ENCODE measurements at places on chromosomes 16 and 17.
A peak's percentile ranks its signal among the peaks of the same experiment; 100 is the strongest.

DNA sequence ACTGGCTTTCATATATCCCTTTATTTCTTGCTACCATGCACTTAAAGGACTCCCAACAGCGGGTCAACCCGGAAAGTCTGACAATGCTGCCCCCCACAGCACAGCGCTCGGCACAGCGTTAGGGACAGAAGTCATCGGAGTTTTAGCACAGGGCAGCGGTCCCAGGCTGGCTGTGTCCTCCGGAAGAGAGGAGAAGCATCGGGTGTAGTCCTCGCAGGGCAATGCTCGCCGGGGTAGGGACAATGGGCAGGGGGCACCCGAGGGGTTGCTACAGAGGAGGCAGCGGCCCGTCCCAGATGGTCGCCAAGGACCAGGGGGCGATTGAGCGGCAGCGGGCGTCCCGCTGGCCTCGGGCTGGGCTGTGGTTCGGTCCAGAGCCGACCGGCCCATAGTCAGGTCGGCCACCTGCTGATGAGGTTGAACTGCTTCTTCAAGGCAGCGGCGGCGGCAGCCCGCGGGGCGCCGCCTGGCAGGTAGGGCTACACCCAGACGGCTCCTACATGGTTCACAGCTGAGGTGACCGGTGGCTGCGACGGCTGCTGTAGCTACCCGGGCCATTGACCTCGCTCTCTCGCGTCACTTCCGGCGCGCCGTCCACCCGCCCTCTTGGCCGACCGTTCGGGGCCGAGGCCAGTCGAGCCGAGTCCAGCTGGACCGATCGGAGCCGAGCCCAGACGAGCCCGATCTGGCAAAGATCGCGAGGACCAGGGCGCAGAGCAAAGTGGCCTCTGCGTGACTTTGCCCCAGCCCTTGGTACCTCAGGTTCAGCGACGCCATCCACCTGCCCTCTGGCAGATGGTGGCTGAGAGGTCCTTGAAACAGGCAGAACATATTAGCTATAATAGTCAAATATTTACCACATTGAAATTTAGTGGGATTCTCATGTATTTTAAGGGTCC lies 4.7 kb upstream of the LCMT1 start:
- peak; percentile 71 for DNase-seq

DNA sequence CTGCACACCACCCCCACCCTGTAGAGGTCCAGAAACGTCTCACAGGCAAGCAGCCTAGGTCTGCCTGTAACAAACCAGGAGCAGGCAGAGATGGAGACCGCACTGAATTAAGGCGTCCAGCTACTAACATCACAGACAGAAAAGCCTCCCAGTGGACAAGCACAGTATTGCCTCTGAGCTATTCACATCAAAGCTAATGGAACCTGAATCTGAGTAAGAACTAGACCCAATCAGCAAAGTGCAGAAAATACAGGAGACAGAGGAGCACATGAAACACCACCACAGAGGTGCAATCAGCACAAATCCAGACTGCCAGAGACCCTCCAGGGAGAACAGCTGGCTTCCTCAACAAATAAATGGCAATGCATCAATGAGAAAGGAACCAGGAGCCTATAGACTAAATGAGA lies 22.2 kb upstream of the PEMT start:
- no peak for DNase-seq

GRCh38 chr17:16593356-16594102 lies 24.5 kb upstream of the ZNF287 start:
- no peak for DNase-seq

DNA sequence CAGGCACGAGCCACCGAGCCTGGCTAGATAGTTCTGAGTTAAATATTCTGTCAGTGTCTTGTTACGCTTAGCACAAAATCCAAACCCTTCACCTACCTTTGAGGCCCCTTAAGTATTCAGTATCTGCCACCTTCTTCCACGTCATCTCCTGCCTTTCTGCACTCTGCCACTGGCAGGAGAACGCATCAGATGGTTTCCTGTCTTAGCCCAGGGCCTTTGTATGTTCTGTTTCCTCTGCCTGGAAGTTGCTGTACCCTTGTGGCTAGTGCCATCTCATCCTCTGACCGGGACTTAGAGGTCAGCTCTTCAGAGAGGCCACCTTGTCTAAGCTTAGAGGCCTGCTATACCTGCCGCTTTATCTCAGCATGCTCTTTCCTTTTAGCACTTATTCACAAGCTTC lies 67.5 kb upstream of the LGALS9 start:
- no peak for DNase-seq

GRCh38 chr16:3720418-3720817 lies 3.1 kb upstream of the TRAP1 start:
- DNase-seq, result no peak

DNA sequence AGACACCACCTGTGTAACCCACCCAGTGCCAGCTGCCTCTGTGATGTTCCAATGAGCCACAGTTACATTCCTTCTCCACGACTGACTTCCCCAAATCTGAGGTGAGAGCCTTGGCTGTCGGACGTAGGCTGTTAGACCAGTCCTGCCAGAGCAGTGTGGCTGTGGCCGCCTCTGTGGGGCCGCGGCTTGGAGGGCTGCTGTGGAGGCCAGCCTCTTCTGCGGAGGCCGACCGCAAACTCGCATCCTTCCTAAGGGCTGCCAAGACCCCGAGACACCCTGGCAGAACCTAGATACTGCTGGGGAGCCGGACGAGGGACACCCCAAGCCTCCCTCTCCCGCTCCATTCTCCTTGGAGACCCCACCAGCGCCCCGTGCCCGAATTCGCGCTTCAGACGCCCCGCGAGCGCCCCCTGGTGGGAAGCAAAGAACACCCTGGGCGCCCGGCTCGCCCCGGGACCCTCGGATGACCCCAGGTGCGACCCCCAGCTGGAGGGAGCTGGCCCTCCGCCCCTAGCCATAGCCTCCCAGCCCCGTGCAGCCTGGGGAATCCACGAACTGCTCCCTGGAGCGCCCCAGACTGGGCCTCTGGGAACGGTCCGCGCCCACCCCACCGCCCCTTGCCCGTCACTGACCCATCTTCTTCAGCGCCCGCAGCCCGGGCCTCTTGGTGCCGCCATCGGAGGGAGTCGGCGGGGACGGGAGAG lies 547 bp downstream of the PLCD3 start:
- no peak for DNase-seq

DNA sequence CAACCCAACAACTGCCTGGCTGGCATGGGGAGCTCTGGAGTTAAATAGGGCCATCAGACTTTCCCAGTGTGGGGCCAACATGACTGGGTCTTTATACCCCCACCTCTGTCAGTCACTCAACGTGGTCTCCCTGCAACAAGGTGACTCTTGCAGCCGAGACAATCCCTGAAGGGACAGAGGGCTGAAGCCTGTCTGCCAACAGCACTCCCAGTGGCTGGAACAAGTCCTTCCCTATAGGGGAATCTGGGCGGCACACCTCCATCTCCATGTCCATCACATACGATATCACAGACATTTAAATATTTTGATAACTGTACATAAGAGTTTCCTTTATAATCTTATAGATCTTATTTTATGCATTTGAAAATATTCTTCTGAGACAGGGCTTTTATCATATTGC lies 4.8 kb upstream of the MAPT start:
- DNase-seq, result no peak

DNA sequence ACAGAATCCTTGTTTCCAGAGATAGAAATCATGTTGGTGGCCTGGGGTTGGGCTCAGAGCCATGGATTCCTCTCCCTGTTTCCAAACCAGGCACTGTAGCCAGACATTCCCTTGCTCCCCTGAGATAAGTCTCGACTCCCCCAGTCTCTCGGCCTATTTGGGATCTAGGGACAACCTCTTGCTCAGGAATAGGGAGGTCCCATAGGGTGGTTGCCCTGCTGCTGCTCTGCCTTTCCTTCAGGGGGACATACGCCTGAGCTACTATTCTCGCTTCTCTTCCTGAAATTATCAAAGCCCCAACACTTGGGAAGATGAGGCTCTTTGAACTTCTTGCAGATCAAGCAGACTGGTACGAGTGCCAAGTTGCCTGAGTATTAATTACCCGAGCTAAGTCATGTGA lies 58.0 kb downstream of the TBX4 start:
- no peak for DNase-seq

- DNase-seq, result no peak
Observed at GRCh38 chr16:13835935-13836730, 83.8 kb upstream of the ERCC4 start.

GRCh38 chr17:81573794-81574642 lies 21.9 kb upstream of the FAAP100 start:
- DNase-seq, result no peak

- no peak for DNase-seq
Observed at GRCh38 chr17:30391534-30391933, 12.8 kb downstream of the CPD start.

DNA sequence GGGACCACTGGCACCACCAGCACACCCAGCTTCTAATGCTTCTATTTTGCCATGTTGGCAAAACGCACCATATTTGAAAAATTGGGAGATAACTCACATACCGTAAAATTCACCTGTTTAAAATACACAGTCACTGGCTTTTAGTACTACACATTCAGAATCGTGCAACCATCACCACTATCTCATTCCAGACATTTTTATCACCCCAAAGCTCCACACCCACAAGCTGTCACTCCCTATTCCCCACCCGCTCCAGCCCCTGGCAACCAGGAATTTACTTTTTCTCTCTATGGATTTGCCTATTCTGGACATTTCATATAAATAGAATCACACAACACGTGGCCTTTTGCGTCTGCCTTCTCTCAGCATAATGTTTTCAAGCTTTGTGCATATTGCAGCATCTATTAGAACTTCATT lies 25.0 kb downstream of the PPL start:
- no peak for DNase-seq

GRCh38 chr17:19670908-19671307 lies 22.4 kb downstream of the ALDH3A2 start:
- DNase-seq, result no peak

Measured in HL-60 (cell line).